Neural progenitor cell (in vitro differentiated cells): ENCODE measurements at places on chromosomes 2 and 18. TPM values are rescaled to one million over a fixed set of nuclear protein-coding genes. Genes with fewer than 3 reads are reported as not detected.
A peak's percentile ranks its signal among the peaks of the same experiment; 100 is the strongest.

GRCh38 chr2:13650586-13651180, 933.9 kb downstream of the TRIB2 start:
- peak; percentile 45 for DNase-seq

DNA sequence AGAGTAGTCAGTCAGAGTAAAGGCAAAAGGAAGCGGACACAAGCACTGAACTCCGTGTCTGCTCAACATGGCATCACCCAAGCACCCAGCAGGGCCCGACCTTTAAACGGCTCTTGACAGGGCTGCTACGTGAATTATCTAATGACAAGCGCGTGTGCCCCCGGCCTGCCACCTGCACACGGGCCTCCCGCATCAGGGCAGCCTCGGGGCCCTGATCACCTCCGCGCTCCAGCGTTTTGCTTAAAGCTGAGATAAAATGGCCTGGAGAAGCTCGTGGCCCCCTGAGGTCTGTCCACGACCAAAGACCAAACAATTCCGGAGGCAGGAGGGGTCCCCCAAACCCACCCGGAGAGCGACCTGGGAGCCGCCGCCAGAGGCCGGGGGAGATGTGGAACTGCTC, 376 bp downstream of the NDUFA10 start:
- peak; percentile 26 for DNase-seq

TMEFF2 gene
- 0.56 and 1.7 TPM in 2 replicates for total RNA-seq

- DNase-seq, result no peak
Measured at GRCh38 chr2:23524261-23524706, 139.3 kb downstream of the KLHL29 start.

DNA sequence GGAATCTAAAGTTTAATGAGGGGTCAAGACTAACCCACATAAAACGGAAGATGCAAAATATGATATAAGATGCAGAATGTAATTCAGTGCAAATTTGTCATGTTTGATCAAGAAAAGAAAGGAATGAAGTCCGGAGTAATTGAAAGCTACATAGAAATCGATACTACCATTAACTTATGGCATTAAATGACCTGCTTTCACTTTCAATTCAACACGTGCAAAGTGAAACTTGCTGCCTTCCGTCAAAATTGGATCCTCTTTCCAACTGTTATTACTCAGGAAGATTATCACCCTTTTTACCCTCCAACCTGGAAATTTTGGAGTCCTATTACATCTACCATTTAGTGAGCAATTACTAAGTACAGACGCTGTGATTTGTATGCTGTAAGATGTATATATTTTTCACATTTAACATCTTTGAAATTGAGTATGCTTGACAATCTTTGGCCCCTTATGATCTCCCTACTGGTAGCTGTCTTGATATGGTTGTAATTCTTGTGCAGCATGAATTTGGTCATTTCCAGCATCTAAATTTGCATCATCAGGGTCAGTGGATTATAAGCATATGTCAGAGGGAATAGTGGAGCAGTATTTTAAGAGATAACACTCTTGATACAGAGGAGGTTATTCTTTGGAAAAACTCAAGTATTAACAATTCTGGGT, 18.6 kb downstream of the UNC80 start:
- DNase-seq, result no peak

CFAP210 gene
- 1.2 and 2.5 TPM in 2 replicates for total RNA-seq

- peak; percentile 69 for DNase-seq
Measured at GRCh38 chr2:40371525-40372282, 80.2 kb downstream of the SLC8A1 start.

- DNase-seq, result no peak
Measured at GRCh38 chr2:108965540-108966289, 23.3 kb downstream of the EDAR start.

- no peak for DNase-seq
Measured at GRCh38 chr2:229261599-229261998, 9.5 kb downstream of the PID1 start.

DNA sequence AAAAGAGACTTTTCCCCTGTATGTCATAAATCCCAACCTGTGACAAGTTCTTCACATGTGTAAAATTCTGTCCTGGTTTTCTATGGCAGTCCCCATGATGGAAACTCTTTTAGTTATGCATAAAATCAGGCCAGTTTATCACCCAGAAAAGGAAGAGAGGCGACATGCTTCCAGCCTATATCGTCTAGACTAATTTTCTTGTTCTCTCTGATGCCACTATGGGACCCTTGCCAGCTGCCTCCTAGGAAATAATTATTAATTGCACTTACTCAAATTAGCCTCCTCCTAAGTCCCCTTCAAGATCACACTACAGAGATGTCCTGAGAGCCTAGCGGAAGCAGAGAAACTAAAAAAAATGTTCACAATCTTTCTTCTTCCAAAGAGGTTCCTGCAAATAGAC, 722.4 kb downstream of the NRXN1 start:
- no peak for DNase-seq

DNA sequence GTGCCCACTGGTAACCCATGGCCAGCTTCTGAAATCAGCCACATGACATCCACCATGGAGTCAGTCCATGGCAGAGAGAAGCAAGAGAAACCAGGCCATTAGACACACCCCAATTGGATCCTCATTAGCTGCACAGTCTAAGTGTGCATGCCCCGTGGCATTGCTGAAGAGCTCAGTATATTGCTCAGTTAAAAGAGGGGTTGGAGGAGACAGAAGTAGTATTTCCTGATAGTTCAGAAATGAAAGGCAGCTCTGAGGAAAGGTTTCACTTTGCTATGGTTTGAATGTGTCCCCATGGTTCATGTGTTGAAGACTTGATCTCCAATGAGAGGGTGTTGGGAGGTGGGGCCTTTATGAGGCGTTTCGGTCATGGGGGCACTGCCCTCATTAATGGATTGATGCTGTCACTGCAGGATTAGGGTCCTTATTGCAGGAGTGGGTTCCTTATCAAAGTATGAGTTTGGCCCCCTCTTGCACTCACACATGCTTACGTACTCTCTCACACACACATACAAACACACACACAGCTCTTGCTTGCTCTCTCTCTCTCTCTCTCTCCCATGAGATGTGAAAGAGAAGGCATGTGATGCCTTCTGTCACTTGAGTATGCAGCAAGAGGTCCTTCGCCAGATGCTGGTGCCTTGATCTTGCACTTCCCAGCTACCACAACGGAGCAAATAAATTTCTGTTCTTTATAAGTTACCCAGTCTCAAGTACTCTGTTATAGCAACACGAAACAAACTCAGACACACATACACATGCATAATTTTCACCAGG, 58.0 kb downstream of the TMEM163 start:
- DNase-seq, result no peak

DNA sequence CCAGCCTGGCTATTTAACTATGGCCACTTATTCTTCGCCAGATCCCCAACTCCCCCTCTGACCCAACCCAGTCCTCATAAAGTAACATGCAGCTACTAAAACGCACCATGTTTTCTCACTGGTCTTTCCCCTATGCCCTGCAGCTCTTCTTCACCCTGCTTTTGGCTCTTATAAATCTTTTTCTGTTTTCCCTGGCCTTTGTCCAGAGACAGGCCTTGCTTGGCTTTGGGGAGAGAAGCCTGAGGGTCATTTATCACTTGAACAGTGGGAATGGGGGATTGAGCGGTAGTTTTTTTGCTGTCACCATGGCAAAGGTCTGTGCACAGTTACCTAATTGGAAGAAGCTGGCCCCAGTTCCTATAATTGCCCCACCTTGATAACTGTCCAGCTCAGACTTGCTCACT, 202.9 kb upstream of the NT5C1B start:
- no peak for DNase-seq

GRCh38 chr2:52532956-52533355, 1234.6 kb upstream of the CHAC2 start:
- DNase-seq, result no peak

- no peak for DNase-seq
Measured at GRCh38 chr2:160051371-160051800, 11.0 kb downstream of the PLA2R1 start.

DNA sequence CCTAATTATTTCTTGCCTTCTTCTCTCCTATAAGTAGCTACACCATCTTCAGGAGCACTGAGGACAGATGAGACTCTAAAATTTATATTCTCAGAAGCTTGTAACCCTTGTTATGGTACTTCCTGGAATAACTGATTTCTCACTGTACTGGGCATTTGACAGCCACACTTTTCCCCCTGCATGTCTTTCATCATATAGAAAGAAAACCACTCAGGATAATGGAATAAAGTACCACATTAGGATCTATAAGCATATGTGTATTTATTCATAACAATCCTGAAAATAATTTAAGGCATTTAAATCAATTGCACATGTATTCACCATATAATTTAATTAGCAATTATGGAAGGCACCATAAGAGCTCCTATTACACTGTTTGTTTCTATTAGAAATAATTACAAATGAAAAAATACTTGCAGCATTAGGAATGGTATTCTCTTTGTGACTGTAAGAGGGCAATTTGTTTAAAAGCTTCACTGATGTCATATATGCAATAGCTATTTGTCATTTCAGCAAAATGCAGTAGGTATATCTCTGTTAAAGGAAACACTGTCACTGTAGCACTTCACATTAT, 216.9 kb upstream of the FSHR start:
- DNase-seq, result no peak

DNA sequence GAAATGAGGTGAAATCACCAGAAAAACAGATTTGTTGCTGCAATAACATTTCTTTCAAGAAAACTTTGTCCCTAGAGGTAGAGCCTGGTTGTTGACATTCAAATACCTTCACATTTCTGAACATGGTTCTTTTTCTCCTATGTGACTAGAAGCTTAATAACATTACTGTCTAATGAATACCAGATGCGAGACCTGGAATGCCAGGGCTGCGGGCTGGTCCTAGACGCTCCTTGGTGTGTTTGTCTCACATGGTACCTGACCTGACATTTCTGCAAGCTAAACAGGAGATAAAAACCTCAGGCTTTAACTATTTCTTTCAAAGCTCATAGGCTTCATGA, 38.5 kb downstream of the ACKR3 start:
- no peak for DNase-seq

DNA sequence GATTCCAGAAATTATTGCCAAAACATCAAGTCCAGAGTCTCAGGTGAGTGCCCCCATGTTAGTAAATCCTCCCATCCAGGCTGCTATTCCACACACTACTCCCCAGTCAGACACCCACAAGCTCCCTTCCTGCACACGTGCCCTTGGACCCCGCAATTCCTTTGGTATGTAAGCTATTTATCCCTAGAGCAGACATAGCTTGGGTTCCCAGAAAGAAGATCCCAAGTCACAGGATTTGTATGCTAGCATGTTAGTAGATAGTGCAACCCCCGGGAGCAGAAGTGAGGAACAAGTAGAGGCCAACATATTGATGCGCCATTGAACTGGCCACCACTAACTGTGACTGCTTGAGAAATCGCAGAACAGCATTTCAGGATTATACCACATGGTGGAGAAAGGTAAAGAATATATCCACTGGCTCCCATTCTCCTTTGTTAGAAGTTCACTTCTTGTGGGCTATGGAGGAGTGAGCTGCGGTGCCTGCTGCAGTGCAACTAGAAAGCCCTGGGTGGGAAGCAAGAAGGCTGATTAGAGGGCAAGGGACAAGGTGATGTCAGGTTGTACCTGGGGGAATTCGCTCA, 137.5 kb upstream of the CHAC2 start:
- DNase-seq, result no peak

- no peak for DNase-seq
Measured at GRCh38 chr2:74146929-74147726, 584 bp downstream of the BOLA3 start.

- no peak for DNase-seq
Measured at GRCh38 chr2:111057045-111057444, 63.7 kb upstream of the BCL2L11 start.

DNA sequence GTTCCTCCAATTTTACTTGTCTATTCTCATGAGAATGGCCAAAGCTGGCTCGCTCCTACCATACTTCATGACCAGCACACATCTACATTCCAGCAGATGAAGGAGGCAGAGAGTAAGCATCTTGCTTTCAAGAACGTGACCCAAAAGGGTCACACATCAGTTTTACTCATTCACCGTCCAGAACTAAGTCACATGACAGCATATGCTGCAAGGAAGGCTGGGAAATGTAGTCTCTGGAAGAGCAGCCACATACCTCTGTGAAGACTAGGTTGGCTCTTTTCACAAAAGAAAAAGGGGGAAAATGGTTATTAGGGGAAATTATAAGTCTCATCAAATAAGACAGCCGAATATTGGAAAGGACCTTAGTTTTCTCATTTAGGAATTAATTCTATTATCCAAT, 835.3 kb downstream of the EPHA4 start:
- no peak for DNase-seq

GRCh38 chr2:62705859-62706720, 577 bp downstream of the EHBP1 start:
- DNase-seq, result peak; percentile 44

RAPGEF4 gene
- total RNA-seq, result 1.1 and 1.8 TPM in 2 replicates

HOXD3 gene
- total RNA-seq, result not detected in 2 replicates

DNA sequence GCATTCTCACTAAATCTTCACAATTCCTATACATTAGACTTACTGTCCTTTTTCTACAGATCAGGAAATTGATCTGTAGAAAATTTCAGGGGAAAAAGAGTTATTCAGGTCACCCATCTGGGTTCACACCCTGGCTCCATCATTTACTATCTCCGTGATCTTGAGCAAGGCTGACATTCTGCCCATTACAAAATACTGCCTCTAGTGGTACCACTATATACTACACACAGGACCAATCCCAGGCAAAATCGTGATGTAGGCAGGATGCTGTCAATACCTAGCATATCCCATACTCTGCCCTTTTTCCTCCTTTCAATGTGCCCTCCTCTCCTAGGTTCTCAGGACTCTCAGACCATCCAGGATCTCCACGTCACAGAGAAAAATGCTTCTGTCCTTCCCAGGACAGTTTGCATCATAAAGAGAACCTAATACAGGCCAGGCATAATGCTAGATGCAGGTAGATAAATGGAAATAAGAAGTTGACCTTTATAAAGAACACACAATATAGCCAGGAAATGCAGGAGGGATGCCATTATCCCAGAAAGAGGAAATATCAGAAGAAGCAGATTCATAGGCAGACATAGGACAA, 101.9 kb downstream of the CDH20 start:
- DNase-seq, result peak; percentile 52

GRCh38 chr2:74514368-74515270, at the start of gene TLX2:
Gene TLX2 (plus strand): TSS chr2:74514450. CDS start chr2:74514807, 357 bp downstream.
- DNase-seq, result peak; percentile 66

ALK gene
- total RNA-seq, result 0.06 TPM in 1 of 2 replicates, not detected in the other

DNA sequence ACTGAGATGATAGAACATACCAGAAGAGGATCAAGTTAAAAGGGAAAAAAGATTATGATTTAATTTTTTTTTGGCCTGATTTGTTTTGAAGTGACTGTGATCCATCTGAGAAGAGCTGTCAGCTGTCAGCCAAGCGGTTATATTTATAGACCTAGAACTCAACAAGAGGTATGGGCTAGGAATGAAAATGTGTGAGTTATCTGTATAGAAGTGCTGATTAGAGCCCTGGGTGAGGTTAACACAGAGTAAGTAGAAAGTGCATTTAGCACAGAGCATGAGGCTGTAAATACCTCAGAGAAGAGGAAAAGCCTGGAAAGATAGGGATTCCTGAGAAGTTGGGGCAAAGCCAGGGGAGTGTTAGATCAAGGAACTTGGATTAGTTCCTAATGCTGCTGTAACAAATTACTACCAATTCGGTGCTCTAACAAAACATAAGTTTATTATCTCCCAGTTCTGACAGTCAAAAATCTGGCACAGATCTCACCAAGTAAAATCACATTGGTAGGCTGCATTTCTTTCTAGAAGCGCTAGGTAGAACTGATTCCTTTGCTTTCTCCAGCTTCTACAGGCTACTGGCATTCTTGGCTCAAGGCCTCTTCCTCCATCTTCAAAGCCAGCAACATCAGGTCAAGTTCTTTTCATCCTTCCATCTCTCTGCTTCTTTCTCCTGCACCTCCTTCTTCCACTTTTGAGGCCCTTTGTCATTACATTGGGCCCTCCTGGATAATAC, 197.4 kb upstream of the SPHKAP start:
- DNase-seq, result no peak

- no peak for DNase-seq
Measured at GRCh38 chr18:46141199-46141598, 37.0 kb downstream of the HAUS1 start.

XIRP2 gene
- not detected in 2 replicates for total RNA-seq
